Central memory CD8-positive, alpha-beta T cell (primary cell): ENCODE measurements at places on chromosomes 3 and 15.

GRCh38 chr15:72199721-72200212, 2.2 kb upstream of the GRAMD2A start:
- peak; percentile 64 for DNase-seq

- DNase-seq: no peak
Observed at GRCh38 chr3:107657971-107658370, 135.2 kb downstream of the BBX start.

- no peak for DNase-seq
Observed at GRCh38 chr3:72810063-72810462, 38.2 kb downstream of the SHQ1 start.

- DNase-seq: no peak
Observed at GRCh38 chr3:139529662-139530061, 9.9 kb downstream of the RBP1 start.

DNA sequence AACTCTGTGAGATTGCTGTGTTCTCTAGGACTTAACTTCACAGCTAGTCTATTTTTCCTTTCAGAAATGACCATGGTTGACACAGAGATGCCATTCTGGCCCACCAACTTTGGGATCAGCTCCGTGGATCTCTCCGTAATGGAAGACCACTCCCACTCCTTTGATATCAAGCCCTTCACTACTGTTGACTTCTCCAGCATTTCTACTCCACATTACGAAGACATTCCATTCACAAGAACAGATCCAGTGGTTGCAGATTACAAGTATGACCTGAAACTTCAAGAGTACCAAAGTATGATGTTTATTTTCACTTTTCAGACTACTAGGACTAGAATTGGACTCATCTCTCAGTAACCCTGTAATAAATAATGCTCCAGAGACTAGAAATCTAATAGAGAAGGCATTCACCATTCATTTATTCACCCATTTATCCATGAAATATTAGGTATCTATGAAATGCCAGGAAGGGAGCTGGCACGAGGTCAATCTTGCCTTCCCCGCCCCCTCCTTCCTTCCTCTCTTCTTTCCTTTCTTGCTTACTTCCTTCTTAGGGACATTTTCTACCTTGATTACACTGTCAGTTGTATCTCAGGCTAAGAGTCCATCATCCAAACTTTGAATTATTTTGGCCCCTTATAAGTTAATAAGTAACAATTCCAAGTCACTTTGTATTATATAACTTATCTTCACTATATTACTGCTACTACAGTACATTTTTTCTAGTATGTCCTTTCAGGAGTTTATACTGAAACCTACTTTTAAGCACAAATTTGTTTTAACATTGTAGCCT, 91.0 kb downstream of the PPARG start:
- DNase-seq: no peak

- no peak for DNase-seq
Observed at GRCh38 chr3:11476735-11477144, 167.0 kb downstream of the VGLL4 start.

DNA sequence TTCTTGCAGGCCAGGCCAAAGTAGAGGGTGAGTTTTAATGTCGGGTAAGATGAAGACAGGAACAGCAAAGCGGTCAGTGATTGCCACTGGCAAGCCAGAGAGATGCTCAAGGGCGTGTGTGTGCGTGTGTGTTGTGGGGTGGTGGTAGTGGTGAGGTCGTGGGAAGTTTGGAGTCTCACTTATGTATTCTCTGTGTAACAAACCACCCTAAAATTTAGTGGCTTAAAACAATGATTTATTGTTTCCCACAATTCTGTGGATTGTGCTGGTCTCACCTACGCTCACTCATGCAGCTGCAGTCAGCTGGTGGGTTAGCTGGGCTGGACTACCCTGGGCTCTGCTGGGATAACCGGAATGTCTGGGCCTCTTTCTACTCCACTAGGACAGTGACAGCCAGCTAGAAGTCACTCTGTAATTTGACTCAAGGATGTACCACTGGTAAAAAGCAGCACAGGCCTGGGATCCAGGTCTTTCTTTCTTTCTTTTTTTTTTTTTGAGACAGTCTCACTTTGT, 50.9 kb upstream of the BHLHE40 start:
- DNase-seq: no peak

- DNase-seq: no peak
Observed at GRCh38 chr15:66425837-66426236, 39.1 kb downstream of the MAP2K1 start.

DNA sequence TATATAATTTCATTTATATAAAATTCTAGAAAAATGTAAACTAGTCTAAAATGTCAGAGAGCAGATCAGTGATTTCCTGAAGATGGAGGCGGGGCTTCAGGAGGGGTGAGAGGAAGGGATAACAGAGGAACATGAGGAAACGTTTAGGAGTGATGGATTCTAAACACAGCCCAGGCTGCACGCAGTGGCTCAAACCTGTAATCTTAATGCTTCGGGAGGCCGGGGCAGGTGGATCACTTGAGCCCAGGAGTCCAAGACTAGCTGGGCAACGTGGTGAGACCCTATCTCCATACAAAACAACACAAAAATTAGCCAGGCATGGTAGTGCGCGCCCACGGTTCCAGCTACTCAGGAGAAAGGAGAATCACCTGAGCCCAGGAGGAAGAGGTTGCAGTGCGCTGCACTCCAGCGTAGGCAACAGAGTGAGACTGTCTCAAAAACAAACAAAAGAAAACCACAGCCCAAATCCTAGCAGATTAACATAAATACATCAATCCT, 18.0 kb upstream of the IQCF1 start:
- DNase-seq: no peak

DNA sequence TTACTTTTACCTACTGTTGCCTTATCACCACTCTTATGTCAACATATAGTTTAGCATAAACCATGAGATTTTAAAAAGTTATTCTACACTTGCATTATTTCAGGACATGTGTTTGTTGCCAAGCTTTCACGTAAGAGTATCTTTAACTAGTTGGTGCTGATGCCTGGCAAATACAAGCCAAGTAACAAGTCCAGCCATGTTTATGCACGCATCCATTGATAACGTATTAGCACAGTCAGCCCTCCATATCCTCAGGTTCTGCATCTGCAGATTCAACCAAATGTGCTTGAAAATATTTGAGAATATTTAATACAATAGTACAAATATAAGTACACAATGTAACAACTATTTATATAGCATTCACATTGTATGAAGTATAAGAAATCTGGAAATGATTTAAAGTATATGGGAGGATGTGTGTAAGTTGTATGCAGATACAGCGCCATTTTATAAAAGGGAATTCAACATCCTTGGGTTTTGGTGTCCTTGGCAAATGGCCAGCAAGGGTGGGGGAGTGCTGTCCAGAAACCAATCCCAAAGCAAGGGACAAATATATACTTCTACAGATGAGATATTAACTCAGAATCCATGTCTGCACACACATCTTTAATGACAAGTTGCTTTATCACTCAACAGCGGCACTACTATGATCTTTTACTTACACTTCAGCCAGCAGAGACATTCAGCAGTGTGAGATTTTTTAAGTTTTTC, 8.7 kb upstream of the SETD5 start:
- DNase-seq: no peak

DNA sequence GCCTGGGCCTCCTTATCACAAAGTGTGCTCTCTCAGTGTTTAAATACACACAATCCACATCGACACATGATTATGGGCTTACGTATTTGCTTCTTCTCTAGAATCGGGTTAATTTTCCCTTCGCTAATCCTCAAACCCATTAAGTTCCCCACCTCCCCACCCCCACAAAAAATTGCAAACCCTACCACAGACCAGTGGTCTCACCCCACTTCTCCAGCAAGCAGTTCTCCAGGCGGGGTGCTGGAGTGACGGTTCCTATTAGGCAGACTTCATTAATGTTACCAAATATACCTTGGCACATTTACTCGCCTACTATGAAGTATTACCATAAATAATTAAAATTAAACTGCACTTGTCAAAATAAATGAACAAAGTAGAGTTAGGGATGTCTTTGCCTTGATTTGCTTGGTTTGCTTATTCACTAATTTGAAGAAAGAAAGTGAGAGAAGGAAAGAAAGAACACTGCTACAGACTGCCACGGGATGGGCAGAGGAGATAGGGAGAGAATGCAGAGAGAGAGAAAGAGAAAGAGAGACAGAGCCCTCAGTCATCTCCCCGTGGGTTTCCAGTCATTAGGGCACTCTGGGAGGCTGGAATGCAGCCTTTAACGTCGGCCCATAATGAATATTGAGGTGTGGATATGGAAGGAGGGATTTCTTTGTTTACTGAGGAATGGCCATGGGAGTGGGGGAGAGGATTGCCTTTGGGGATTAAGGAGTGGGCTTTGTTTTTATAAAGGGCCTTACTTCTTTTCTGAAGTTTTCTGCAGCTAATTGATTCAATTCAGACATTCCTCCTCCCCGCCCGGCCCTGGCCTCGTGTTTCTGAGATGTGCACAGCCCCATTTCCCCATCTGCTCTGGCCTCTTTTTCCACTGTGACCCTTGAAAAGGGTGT, 39.7 kb upstream of the POLG start:
- no peak for DNase-seq

GRCh38 chr15:75460646-75461045, 9.2 kb upstream of the SIN3A start:
- no peak for DNase-seq

DNA sequence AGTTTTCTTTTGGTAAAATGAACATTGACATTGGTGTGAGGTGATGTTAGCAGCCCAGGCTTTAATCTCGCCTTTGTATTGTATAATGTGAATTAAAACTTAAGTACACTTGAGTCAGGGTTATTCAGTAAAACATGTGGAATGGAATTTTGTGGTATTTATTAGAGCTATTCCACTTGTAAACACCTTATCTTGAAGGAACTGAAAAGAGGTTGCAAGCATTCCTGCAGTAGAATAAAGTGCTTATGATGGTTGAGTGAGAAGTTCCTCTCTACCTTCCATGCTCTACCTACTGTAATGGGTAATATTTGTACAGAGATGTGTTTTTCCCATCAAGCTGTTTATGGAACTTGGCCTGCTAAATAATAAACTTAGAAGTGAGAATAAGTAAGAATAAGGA, 36.1 kb downstream of the HMG20A start:
- no peak for DNase-seq

DNA sequence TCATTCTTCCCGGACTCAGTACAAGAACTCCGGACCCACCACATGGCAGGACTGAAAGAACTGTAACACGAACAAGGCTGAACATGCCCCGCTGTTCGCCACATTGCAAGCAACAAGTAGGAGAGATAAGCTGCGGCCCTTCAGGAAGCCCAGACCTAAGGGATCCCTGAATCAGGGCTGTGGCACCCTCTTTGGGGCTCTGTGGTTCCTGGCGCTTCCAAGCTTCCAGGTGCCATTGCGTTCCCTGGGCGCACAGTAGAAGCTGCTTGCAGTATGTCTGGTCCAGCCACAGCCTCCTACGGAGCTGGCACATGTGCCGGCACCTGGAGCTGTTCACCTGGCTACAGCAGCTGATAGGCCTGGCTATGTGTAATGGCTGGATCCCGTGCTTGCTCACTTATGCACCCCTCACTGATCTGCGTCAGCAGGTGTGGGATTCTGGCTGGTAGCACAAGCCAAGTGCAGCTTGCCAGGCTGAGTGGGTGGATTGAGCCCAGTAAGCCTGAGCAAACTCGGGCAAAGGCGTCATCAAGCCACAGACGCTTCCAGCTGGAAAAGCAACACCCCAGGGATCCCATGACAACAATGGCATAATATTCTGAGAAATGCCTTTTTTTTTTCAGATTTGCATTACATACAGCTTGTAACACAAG, 748.6 kb upstream of the GBE1 start:
- no peak for DNase-seq

- DNase-seq: no peak
Observed at GRCh38 chr15:50162969-50163718, 18.9 kb upstream of the SLC27A2 start.

- DNase-seq: no peak
Observed at GRCh38 chr3:184366619-184367289, 5.2 kb downstream of the POLR2H start.

GRCh38 chr3:112046599-112046998, 12.1 kb downstream of the TMPRSS7 start:
- DNase-seq: no peak

DNA sequence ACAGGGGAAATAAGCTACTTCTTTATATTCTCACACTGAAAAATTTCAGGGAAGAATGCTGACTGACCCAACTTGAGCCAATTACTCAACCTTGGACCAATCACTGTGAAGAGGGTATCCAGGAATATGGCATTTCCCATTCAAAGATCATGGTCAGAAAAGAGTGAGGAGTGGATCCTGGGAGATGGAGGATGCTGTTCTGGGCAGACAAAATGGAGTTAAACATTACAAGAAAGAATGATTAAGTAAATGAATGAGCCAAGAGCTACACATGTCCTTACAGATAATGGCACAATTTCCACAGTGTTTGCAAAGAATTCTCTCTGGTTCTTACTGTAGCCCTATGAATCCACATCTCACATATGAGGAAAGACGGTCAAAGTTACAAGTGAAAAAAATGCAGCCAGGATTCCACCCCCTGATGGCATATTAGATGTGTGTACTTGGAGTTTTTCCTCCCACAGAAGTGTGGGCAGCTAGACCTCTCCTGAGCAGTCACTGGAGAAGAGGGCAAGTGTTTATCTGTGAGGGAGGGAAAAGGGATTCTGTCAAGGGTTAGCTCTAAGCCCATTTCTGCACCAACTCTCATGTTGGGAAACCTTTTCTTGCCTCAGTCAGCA, 33.8 kb downstream of the AMOTL2 start:
- DNase-seq: no peak

GRCh38 chr15:64149424-64149823, 2.1 kb upstream of the SNX22 start:
- no peak for DNase-seq

- DNase-seq: no peak
Observed at GRCh38 chr15:101266034-101266433, 11.3 kb downstream of the SELENOS start.

GRCh38 chr3:171199473-171199829, 172.9 kb upstream of the SLC2A2 start:
- DNase-seq: no peak

- DNase-seq: no peak
Observed at GRCh38 chr3:99429502-99429901, 208.9 kb upstream of the COL8A1 start.

GRCh38 chr15:59105854-59106253, 908 bp downstream of the CCNB2 start:
- DNase-seq: no peak

DNA sequence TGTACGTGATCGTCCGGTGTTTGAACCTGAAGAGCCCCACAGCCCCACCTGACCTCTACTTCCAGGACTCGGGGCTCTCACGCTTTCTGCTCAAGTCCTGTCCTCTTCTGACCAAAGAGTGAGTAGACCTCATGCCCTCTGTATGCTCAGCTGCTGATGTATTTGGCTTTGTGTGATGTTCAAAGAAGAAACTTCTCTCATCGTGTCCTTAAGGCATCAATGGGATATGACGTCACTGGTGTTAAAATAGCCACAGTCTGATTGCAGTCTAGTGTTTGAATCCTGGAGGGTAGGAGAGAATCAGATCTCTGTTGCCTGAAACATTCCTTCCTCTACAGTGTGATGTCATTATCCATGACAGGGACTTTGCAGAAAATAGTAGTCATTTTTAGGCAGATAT, 28.1 kb downstream of the ABHD2 start:
- DNase-seq: no peak
